Esophagus squamous epithelium (tissue), 5 donors: ENCODE measurements at places on chromosomes 5 and 9. TPM values are rescaled to one million over a fixed set of nuclear protein-coding genes. Genes with fewer than 3 reads are reported as not detected.

DNA sequence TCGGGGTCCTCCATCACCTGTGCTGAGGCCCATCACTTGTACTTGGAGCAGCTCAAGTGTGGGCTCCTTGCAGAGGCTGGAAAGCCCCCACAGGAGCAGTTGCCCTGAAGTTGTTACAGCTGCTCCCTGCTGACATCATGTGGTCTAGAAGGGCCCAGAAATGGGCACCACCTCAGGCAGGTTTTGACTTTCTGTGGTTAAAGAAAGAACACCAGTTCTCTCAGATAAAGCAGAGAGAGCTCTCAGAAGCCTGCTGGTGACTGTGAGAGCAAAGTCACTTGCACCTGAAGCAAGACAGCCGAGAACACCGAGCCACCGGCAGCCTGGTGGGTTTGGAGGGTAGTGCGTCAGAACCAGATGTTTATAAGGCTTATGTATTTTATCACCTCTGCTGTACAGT lies 70.4 kb downstream of the MVB12B start:
- H3K4me3 ChIP-seq: no peak overlapping the region
- H3K36me3 ChIP-seq: no peaks in the 10 kb centered on the region

- no peaks in the 10 kb centered on the region for H3K4me1 ChIP-seq
- H3K36me3 ChIP-seq: no peaks in the 10 kb centered on the region
- H3K27me3 ChIP-seq: no peaks in the 10 kb centered on the region
- H3K4me3 ChIP-seq: no peak overlapping the region
- no peak overlapping the region for H3K27ac ChIP-seq
Measured at GRCh38 chr5:35239911-35240610, 9.8 kb upstream of the PRLR start.

Gene LCN2
- total RNA-seq: 931 TPM

- no peak for DNase-seq
- H3K4me3 ChIP-seq: no peak overlapping the region
- H3K27ac ChIP-seq: no peak overlapping the region
- no peaks in the 10 kb centered on the region for H3K27me3 ChIP-seq
Measured at GRCh38 chr9:100087218-100087617, 11.6 kb downstream of the ERP44 start.

DNA sequence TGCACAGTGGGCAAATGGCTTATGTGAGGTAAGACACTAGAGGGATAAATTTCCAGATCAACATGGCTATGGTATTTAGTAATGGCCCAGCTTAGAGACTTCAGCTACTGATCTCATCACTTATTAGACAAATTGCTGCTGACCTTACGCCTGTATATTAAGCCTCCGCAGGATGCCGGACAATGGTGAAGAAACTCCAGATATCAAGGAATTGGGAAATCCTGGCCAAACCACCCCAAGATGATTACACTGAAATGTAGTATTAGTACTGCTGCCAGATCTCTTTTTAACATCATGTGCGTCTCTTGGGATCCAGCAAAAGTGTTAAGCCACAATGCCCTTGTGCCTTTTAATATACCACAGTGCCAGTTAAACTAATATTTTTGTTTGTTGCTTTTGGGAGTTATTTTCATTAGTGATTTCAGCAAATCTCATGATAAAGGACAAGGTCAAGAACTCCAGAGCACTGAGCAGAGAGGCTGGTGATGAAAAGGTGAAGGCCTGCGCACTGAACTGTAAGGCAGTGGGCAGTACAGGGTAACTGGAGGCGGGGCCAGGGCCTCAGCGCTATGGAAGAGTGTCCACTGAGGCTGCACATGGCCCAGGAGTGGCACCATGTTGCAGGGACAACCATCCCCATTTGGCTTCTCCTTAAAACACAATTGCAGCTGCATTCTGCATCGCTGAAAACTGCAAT lies 32.5 kb downstream of the TSTD2 start:
- H3K4me3 ChIP-seq: no peak overlapping the region
- H3K27ac ChIP-seq: no peak overlapping the region
- peaks cover 26% of the 10 kb centered on the region for H3K36me3 ChIP-seq
- H3K27me3 ChIP-seq: no peaks in the 10 kb centered on the region
- DNase-seq: no peak
- H3K4me1 ChIP-seq: peaks cover 6% of the 10 kb centered on the region

Gene FBXL7
- total RNA-seq: 1.9 TPM

Gene GLRA1
- not detected for total RNA-seq

Gene STPG3
- not detected for total RNA-seq

Gene RLN2
- total RNA-seq: not detected

DNA sequence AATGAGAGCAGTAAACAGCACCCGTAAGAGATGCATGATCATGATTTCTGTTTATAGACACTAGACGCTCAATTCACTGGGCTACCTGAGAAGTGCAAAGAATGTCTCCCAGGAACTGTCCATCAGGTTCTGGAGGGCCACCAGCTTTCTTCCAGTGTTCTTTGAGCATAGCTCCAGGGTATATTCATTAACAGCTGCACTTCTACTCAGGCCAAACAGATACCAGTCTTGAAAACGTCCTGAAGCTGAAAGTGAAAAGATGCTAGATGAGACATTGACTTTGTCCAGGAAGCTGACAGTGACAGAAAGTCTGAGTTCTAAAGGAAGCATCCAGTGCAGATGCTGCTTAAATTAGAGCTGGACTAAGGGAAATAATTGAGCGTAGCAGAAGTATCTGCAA lies 488.7 kb upstream of the TYRP1 start:
- H3K27me3 ChIP-seq: no peaks in the 10 kb centered on the region
- DNase-seq: no peak
- H3K27ac ChIP-seq: no peak overlapping the region
- no peaks in the 10 kb centered on the region for H3K36me3 ChIP-seq

Gene DENND1A
- 5.3 TPM for total RNA-seq

DNA sequence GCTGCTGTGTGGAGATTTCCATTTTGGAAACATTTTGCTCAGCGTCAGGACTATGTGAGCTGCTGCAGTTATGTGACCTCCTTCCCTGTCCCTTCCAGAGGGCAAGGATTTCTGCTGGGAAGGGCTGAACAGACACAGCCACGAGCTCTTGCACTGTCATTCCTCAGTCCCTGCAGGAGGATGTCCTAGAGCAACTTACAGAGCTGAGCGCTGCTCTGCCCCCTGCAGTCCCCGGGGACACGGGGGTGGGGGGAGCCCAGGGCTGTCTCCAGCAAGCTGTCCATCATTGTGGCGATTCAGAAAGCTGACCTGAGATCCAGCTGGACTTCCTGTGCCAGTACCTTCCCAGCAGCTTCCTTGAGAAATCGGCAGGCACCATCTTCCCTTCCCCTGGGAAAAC lies 28.0 kb upstream of the MAP1B start:
- no peaks in the 10 kb centered on the region for H3K4me1 ChIP-seq
- H3K36me3 ChIP-seq: no peaks in the 10 kb centered on the region
- DNase-seq: no peak
- H3K27ac ChIP-seq: no peak overlapping the region
- H3K4me3 ChIP-seq: no peak overlapping the region

DNA sequence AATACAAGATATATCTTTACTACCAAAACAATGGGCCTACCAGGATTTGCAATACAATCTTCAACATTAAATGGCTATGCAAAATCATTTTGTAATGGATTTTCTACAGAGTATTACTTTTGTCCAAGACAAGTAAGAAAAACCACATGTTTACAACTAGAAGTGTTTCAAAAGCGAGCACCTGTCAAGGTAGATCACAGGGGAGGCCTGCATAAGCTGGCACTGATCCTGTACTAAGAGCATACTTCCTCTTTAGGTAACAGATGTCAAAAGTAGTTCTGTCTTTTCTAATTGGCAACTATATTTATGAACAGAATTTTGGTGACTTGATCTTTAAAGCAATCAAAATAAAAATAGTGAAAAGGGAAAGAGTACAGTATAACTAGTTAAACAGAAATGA lies 249.0 kb downstream of the MLLT3 start:
- H3K4me3 ChIP-seq: no peak overlapping the region
- no peaks in the 10 kb centered on the region for H3K4me1 ChIP-seq
- H3K36me3 ChIP-seq: no peaks in the 10 kb centered on the region
- H3K27me3 ChIP-seq: no peaks in the 10 kb centered on the region
- DNase-seq: no peak

Gene NMUR2
- total RNA-seq: not detected

DNA sequence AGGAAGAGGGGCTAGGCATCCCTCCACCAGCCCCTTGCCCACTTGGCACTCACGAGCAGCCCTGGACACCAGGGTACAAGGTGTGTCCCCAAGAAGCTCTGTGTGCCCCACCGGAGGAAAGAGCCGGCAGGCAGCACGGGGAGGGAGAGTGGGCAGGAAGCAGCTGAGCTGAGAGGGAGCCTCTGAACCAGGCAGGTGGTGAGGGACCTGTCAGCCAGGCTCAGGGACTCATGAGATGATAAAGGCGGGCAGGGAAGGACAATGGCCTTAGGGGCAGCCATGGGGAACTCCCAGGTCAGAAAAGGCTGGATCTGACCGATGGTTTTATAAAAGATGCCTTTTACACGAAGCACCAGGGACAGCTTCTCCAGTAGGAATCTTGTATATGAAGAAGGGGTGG lies 112.0 kb downstream of the VAV2 start:
- no peak overlapping the region for H3K4me3 ChIP-seq
- DNase-seq: no peak
- peaks cover 15% of the 10 kb centered on the region for H3K4me1 ChIP-seq

GRCh38 chr5:146947181-146947941 lies 68.8 kb upstream of the PPP2R2B start:
- H3K27ac ChIP-seq: no peak overlapping the region
- no peak for DNase-seq
- no peaks in the 10 kb centered on the region for H3K4me1 ChIP-seq
- no peak overlapping the region for H3K4me3 ChIP-seq
- no peaks in the 10 kb centered on the region for H3K36me3 ChIP-seq

DNA sequence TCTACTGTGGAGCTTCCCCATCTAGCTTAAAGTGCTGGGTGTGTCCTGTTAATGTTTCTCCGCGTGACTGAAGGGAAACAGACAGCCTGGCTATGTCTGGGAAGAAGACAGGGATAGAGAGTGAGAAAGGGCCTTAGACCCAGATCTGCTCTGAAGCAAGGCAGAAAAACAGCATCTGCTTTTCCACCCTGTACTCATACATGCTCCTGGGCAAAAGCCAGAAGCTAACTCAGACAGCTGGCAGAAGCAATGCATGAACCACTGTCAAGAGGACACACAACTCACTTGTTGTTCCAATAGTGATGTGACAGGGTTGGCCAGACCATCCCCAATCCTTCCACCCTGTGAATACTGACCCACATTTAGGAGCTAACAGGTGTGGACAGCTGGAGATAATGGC lies 63.3 kb downstream of the DPYSL3 start:
- no peak overlapping the region for H3K27ac ChIP-seq
- H3K36me3 ChIP-seq: no peaks in the 10 kb centered on the region
- H3K4me1 ChIP-seq: no peaks in the 10 kb centered on the region
- H3K27me3 ChIP-seq: no peaks in the 10 kb centered on the region
- H3K4me3 ChIP-seq: no peak overlapping the region
- no peak for DNase-seq

DNA sequence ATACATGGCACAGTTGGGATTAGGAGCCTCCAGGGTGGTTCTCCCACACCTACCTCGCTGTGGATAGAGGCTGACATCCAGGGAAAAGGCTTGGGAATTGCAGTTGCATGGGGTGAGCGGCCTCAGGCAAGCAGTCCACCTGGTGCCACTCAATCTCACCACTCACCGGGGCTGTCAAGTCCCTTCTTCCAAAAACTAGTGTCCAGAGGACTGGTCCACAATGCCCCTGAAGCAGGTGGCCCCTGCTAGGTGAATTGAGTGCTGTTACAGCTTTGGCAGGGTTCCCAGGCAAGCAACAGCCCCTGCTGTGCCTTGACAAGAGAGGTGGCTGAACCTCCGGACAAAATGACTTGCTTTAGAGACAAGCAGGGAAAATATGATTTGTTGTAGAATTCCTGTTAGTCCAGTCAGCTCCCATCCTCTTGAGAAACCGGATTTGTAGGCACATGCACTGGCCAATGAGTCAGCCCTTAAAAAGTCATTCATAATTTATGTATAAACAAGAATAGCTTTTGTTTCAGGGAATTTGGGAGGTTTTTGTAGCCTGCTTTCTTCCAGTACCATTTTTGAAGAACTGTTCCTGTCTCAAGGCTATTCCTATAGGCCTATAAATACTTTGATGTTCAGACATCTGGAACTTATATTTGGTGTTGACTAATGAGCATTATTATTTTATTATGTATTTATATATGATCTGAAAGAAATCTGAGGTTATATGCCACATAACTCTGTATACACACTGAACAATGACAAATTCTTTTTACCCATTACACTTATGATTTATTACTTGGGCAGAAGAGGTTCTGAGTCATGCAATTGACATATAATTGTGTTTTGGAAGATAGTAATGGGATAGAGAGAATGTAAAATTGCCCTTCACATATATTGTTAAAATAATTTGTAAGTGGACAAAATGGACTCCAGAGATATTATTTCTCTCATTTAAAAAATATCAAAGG lies 411.1 kb downstream of the ACTL7B start:
- H3K27ac ChIP-seq: peak overlapping the region; percentile 87
- H3K36me3 ChIP-seq: no peaks in the 10 kb centered on the region
- peaks cover 65% of the 10 kb centered on the region for H3K4me1 ChIP-seq
- DNase-seq: no peak

DNA sequence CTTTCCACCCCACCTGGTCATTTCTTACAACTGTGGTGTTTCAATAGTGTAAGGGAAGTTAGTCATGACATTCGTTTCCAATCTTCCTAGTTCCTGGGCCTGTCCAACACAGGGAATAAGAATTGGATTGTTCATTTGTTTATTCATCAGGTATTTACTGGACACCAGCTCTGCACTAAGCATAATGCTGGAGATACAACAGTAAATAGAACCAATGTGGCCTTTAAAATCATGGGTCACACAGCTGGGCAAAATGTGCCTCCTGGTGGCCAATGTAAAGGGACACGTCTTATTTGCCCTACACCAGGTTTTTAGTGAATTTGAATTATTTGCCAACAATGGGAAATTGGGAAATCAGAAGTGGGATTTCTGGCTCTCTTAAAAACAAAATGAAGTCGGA lies 10.4 kb downstream of the ABLIM3 start:
- no peaks in the 10 kb centered on the region for H3K36me3 ChIP-seq
- no peak overlapping the region for H3K4me3 ChIP-seq
- no peak overlapping the region for H3K27ac ChIP-seq
- peaks cover 27% of the 10 kb centered on the region for H3K4me1 ChIP-seq
- DNase-seq: no peak
- no peaks in the 10 kb centered on the region for H3K27me3 ChIP-seq

DNA sequence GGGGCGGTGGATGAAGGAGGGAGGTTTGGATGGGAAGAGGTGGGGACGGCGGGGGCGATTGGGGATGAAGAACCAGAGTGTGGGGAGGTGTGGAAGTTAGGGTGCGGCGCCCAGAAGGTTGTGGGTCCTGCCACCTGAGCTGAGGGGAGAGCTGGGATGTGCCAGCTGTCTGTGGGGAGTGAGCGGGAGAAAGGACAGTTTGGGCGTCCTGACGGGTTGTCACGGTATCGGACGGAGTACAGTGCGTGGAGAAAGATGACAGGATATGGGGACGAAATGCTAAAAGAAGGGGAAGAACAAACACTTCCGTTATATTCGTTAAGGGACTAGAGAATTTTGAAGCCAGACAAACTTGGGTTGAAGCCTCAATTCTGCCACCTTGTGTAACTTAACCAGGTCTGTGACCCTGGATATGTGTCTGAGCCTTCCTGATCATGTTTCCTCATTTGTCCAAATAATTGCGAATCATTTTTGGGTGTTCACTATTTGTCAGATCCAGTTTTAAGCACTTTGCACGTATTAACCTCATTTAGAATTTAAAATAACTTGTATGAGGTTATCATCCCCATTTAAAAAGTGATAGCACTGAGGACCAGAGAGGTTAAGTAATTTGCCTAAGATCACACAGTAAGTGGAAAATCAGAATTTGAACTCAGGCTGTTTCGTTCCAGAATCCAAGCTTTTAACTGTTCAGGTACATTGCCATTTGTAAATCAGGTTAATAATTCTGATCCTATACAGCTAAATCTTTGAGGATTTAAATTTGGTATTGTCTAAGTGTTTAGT lies 689 bp downstream of the CNTRL start:
- peaks cover 47% of the 10 kb centered on the region for H3K4me1 ChIP-seq
- peak overlapping the region; percentile 63 for H3K4me3 ChIP-seq
- peaks cover under 1% of the 10 kb centered on the region for H3K36me3 ChIP-seq
- DNase-seq: no peak

Gene SOX30
- total RNA-seq: not detected
